ENCODE measurements at places on chromosomes 12 and 14.

DNA sequence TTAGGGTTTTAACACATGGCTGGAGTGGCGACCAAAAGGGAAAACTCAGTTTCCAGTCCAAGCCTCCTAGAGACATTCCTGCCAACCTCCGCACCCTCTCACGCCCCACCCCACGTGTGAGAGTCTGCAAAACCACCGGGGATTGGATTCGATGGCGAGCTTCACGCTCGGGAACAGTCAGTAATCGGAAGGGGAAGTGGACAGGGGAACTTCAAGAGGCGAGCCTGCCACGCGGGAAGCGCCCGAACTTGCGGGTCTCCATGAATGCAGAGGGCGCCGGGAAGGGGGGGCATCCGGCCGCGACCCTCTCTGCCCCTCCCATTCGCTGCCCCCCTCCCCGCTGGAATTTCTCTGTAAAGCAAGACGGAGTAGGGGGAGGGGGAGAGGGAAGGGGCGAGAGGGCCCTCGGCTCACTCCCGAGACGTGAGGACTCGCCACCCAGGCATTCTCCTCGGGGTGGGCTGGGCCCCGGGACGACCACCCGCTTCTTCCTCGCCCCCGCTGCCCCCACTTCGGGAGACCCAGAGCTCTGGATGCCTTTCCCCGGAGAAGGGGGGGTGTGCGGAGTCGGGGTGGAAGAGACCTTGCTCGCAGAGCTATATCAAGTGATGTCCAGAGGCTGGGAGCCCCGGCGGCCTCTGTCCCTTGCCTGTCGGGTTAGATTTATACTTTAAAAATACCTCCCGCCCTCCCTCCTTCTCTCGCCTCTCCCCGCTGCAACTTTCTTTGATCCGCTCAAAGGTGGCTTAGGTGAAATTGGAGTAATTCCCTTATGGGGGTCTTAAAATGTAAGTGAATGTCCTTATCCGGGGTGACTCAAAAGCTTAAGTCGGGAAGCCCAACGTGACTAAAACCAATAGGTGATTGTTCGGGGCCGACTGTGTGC lies 2.5 kb upstream of the CCND2 start:
- DNase-seq, result peak; percentile 74

DNA sequence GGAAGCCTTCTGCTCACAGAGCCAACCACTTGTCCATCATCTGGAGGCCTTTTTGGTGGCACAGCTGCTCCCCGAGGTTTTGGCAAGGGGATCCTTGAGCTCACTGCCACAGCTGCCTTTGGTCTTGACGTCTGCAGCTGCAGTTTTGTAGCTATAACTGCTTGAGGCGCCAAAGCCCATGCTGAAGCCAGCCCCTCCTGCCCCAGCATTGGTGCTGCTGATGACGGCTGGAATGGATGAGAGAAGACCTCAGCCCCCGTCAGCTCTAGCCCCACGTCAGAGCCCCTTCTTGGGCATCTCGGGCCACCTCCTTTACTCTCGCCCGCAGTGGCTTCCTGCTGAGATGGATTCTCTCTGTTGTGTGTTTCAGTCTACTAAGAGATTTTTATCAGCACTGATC lies 12.3 kb upstream of the KRT74 start:
- DNase-seq, result no peak

GRCh38 chr14:29716150-29716549 lies 211.5 kb downstream of the PRKD1 start:
- DNase-seq, result no peak

GRCh38 chr14:72291908-72292688 lies 359.9 kb downstream of the RGS6 start:
- peak; percentile 67 for DNase-seq

GRCh38 chr14:94748667-94749347 lies 21.1 kb downstream of the GSC start:
- no peak for DNase-seq

Measured in left kidney (tissue), 8 donors.